Muscle of leg (tissue), 16 donors: ENCODE measurements at places on chromosomes 2 and 18. TPM values are rescaled to one million over a fixed set of nuclear protein-coding genes. Genes with fewer than 3 reads are reported as not detected.

The FIGLA gene
- total RNA-seq: not detected

DNA sequence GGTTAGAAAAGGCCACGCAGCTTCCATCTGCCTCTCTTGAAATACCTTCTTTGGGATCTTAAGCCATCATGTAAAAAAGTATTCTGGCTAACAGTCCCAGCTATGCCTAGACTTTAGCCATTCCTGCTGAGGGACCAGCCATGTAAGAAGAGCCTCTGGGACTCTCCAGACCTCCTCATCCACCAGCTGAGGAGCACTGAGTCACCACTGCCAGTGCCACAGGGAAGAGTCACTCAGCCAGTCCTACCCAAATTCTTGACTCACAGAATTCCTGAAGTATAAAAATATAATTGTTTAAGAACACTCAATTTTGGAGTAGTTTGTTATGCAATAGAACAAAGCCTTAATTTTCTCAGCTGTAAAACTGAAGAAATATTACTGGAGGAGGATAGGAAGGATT, 436.7 kb downstream of the ZEB2 start:
- H3K27me3 ChIP-seq: no peaks in the 10 kb centered on the region
- H3K4me1 ChIP-seq: peaks cover 2% of the 10 kb centered on the region
- H3K36me3 ChIP-seq: no peaks in the 10 kb centered on the region
- no peak overlapping the region for H3K4me3 ChIP-seq
- no peak overlapping the region for H3K27ac ChIP-seq

GRCh38 chr18:45654677-45655076, 39.4 kb downstream of the SLC14A2 start:
- H3K4me1 ChIP-seq: no peaks in the 10 kb centered on the region
- no peak overlapping the region for H3K4me3 ChIP-seq
- no peaks in the 10 kb centered on the region for H3K27me3 ChIP-seq
- no peak overlapping the region for H3K27ac ChIP-seq

DNA sequence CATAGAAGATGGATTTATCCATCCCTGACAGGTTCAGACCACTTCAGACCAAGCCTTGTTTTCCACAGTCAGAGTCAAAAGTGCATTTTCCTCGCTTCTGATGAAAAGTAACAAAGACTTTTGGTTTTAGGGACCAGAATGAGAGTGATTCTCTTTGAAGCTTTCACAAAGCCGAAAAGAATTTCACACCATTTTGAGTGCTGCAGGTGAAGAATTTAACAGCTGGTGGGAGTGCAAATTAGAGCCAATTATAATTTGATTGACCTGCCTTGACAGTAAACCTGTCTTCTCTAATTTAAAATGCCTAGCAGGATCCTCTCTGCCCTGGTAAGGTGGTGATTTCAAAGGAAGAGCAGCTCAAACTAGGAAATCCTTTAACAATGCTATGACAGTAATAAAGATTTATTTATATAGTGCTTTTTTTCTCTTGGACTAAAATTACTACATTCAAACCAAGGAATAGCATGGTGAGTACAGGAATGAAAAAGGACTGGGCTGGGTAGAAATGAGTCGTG, 241.6 kb downstream of the HRH4 start:
- DNase-seq: no peak
- H3K27ac ChIP-seq: no peak overlapping the region
- H3K4me3 ChIP-seq: no peak overlapping the region
- no peaks in the 10 kb centered on the region for H3K27me3 ChIP-seq
- H3K4me1 ChIP-seq: peaks cover 6% of the 10 kb centered on the region

DNA sequence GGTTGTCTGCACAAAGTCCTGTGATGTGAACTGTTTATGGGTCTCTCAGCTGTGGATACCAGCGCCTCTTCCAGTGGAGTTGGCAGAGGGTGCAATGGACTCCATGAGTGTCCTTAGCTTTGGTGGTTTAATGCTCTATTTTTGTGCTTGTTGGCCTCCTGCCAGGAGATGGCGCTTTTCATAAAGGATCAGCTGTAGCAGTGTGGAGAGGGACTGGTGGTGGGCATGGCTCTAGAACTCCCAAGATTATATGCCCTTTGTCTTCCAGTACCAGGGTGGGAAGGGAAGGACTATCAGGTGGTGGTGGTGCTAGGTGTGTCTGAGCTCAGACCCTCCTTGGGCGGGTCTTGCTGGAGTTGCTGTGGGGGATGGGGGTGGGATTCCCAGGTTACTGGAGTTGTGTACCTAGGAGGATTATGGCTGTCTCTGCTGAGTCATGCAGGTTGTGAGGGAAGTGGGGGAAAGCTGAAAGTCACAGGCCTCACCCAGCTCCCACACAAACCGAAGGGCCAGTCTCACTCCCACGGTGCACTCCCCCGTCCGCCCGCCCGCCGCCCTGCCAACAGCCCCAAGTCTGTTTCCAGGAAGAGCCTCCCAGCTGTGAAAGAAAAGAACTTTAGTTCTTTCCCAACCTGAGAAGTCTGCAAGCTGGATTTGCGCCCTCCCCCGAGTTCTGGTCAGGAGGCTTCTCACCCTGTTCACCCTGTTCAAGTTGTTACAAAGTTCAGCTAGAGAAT, 108.1 kb downstream of the MARCO start:
- DNase-seq: no peak
- no peaks in the 10 kb centered on the region for H3K4me1 ChIP-seq
- no peak overlapping the region for H3K27ac ChIP-seq
- H3K36me3 ChIP-seq: no peaks in the 10 kb centered on the region
- H3K4me3 ChIP-seq: no peak overlapping the region

DNA sequence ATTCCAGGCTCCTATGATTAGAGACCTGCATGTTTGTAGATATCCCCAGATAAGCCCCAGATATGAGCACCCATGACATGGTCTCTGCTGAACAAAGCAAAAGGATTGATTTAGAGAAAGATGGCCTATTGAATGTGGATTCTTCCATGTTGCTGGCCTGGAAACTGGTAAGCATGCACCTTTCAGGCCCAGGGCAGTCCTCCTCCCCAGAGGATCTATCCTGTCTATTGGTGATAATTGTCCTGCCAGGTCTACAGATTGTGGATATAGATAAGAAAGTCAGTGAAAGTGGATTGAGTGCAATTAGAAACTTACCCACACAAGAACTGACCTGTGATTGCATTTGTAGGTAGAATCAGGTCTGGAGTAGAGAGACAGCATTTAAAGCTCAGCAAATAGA, 256.9 kb upstream of the SIX3 start:
- no peaks in the 10 kb centered on the region for H3K27me3 ChIP-seq
- DNase-seq: no peak
- H3K4me3 ChIP-seq: no peak overlapping the region
- peaks cover 9% of the 10 kb centered on the region for H3K4me1 ChIP-seq

DNA sequence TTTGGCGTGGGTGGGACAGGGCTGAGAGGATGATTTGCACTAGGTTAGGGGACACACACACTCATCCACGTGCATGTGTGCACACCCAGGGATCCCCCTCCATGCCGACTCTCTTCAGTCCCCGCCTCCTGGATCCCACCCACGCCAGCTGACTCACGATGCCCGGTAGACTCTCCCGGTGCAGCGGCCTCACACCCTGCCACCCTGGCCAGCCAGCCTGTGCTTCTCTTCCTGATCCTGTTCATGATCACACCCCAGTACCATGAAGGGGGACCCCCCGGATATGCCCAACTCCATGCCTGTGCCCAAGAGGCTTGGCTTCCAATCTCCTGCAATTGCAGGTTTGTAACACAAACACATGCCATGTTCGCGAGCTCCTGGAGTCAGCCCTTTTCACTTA, 157.8 kb upstream of the HDAC4 start:
- peaks cover 7% of the 10 kb centered on the region for H3K4me1 ChIP-seq
- H3K36me3 ChIP-seq: no peaks in the 10 kb centered on the region
- H3K4me3 ChIP-seq: no peak overlapping the region
- no peak overlapping the region for H3K27ac ChIP-seq
- peaks cover 16% of the 10 kb centered on the region for H3K27me3 ChIP-seq

GRCh38 chr2:95069465-95069864, 44.0 kb downstream of the MAL start:
- no peak for DNase-seq
- peaks cover 7% of the 10 kb centered on the region for H3K27me3 ChIP-seq
- H3K36me3 ChIP-seq: no peaks in the 10 kb centered on the region
- H3K4me3 ChIP-seq: no peak overlapping the region

The CHCHD5 gene
- 20.1 TPM for total RNA-seq

GRCh38 chr2:88614497-88615157, 12.6 kb downstream of the EIF2AK3 start:
- no peak for DNase-seq
- H3K27me3 ChIP-seq: no peaks in the 10 kb centered on the region
- H3K4me1 ChIP-seq: no peaks in the 10 kb centered on the region
- peaks cover 6% of the 10 kb centered on the region for H3K36me3 ChIP-seq

DNA sequence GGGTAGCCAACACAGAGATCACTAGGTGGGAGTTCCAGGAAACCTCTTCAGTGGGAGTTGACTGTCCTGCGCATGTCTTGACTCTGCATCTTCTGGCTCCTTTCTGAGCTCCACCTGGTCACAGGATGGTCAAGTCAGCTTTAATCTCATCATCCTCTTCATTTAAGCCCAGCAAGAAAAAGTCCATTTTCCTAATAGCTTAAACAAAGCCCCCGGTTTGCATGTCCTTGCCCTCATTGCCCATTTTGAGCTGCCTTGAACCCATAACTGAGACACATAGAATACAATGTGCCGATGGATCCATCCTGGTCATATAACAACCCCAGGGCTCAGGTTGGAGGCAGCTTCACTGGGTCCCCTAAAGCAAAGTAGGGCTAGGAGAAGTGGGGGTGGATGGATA, 40.8 kb downstream of the SPATS2L start:
- H3K4me3 ChIP-seq: no peak overlapping the region
- H3K27ac ChIP-seq: no peak overlapping the region
- peaks cover 16% of the 10 kb centered on the region for H3K36me3 ChIP-seq
- H3K27me3 ChIP-seq: no peaks in the 10 kb centered on the region
- peaks cover 15% of the 10 kb centered on the region for H3K4me1 ChIP-seq

GRCh38 chr2:168315331-168316072, 68.1 kb upstream of the STK39 start:
- no peaks in the 10 kb centered on the region for H3K27me3 ChIP-seq
- H3K36me3 ChIP-seq: no peaks in the 10 kb centered on the region
- no peak for DNase-seq

- H3K27ac ChIP-seq: no peak overlapping the region
- H3K4me1 ChIP-seq: peaks cover 4% of the 10 kb centered on the region
- no peak for DNase-seq
- peaks cover 3% of the 10 kb centered on the region for H3K27me3 ChIP-seq
These were observed 60.3 kb upstream of the HPCAL1 start for GRCh38 chr2:10242451-10242850.

- H3K36me3 ChIP-seq: no peaks in the 10 kb centered on the region
- no peak overlapping the region for H3K27ac ChIP-seq
- H3K4me3 ChIP-seq: no peak overlapping the region
These were observed 488.9 kb downstream of the MBD2 start for GRCh38 chr18:53735526-53735925.

DNA sequence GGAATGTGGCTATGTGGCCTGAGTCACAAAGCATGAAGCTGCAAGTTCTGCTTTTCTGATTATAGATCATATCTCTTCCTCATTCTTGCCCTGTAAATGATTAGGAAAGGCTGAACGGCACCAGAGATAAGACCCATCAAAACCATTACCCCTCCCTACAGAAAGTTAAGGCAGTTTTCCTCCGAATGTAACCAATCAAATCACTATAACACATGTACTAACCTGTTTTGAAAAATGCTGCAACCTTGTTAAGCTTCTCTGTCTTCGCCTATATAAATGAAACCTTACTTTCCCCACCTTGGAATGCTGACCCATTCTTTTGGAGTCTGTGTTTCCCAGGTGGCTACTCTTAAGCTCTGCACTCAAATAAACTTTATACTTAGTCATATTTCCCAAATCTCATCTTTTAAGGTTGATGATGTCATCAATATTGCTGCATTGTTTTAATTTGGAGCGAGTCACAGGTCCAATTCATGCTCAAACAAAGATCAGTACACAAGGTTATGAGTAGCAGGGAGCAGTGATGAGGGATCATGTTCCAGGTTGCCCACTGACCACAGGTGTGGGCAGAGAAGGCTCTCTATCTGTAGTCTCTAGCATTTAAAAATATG, 662.3 kb downstream of the IRS1 start:
- DNase-seq: no peak
- H3K36me3 ChIP-seq: no peaks in the 10 kb centered on the region
- no peaks in the 10 kb centered on the region for H3K4me1 ChIP-seq
- no peaks in the 10 kb centered on the region for H3K27me3 ChIP-seq

DNA sequence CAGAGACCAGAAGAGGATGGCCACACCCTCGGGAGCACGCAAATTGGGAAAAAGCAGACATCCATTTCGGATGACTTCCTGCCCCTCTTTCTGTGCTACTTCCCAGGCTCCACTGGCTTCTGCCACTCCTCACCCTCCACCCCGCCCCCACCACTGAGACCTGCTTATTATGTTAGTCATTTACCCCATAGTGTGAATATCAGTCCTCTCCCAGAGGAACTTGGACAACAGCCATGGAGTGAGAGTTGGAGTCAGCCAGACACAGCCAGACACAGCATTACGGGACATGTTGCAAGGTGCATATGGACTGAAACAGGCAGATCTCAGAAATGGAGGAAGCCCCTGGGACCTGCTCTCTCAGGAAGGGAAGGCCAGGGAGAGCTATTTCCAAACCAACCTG, 51.8 kb downstream of the CTIF start:
- peaks cover 70% of the 10 kb centered on the region for H3K4me1 ChIP-seq
- H3K36me3 ChIP-seq: no peaks in the 10 kb centered on the region
- H3K27ac ChIP-seq: peak overlapping the region; percentile 78
- no peaks in the 10 kb centered on the region for H3K27me3 ChIP-seq

DNA sequence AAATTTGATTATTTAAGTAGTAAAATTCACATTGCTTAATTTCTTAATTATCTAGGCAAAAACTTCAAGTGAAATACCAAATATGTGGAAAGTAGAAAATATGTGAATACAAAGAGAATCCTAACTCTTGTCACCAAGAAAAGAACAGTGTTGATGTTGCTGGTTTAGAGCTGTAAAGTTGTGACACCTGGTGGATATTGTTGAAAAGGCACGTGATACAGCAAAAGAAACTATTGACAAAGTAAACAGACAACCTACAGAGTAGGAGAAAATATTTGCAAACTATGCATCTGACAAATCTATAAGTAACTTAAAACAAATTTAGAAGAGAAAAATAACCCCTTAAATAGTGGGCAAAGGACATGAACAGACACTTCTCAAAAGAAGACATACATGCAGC, 25.6 kb upstream of the ZC3H15 start:
- H3K36me3 ChIP-seq: no peaks in the 10 kb centered on the region
- no peaks in the 10 kb centered on the region for H3K4me1 ChIP-seq
- H3K27me3 ChIP-seq: no peaks in the 10 kb centered on the region
- no peak overlapping the region for H3K4me3 ChIP-seq
- DNase-seq: peak; percentile 31

- H3K27me3 ChIP-seq: no peaks in the 10 kb centered on the region
- no peaks in the 10 kb centered on the region for H3K36me3 ChIP-seq
- H3K27ac ChIP-seq: no peak overlapping the region
- DNase-seq: peak; percentile 52
These were observed 102.1 kb downstream of the SNTG2 start for GRCh38 chr2:1052771-1053191.

- H3K27ac ChIP-seq: no peak overlapping the region
- DNase-seq: peak; percentile 77
- H3K36me3 ChIP-seq: no peaks in the 10 kb centered on the region
- peaks cover 26% of the 10 kb centered on the region for H3K4me1 ChIP-seq
- no peak overlapping the region for H3K4me3 ChIP-seq
- no peaks in the 10 kb centered on the region for H3K27me3 ChIP-seq
These were observed 8.4 kb upstream of the MGAT5 start for GRCh38 chr2:134245340-134245984.
